ENCODE measurements at places on chromosomes 4 and X.

GRCh38 chr4:8410066-8410625 lies 30.4 kb downstream of the ACOX3 start:
- no peak for DNase-seq

- DNase-seq: no peak
Observed at GRCh38 chrX:7996414-7996813, 69.2 kb upstream of the PNPLA4 start.

DNA sequence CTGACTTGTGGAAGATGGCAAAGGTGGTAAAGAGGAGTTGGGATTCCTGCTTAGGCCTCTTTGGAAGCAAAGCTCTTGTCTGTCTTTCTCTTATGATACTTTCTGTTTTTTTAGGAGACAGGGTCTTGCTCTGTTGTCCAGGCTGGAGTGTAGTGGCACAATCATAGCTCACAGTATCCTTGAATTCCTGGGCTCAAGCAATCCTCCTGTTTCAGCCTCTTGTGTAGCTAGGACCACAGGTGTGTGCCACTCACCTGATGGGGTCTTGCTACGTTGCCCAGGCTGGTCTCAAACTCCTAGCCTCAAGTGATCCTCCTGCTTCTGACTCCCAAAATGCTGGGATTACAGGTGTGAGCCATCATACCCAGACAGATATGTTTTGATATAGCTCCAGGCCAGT lies 19.3 kb upstream of the IGFBP7 start:
- no peak for DNase-seq

DNA sequence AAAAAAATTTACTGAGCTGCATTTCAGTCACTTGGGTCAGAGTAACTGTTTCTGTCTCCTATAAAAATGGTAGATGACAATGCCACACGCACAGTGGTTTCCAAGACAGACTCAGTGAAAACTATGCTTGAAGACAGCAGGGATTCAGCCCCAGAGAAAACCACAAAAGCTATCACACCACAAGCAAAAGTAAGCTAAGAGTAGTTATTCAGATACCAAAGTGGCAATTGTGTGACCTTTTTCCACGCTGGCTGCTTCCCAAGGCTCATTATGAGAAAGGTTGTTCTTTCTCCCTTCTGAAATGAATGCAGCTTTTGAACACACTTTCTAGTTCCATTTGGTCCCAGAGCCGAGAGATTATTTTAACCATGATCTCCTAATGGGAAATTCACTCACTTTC lies 46.4 kb upstream of the GPM6B start:
- DNase-seq: no peak

GRCh38 chr4:154836513-154836912 lies 55.4 kb downstream of the RBM46 start:
- no peak for DNase-seq

GRCh38 chr4:38132107-38132673 lies 172.0 kb downstream of the PTTG2 start:
- peak; percentile 67 for DNase-seq

- DNase-seq: no peak
Observed at GRCh38 chrX:150504397-150505182, 63.8 kb upstream of the MTM1 start.

DNA sequence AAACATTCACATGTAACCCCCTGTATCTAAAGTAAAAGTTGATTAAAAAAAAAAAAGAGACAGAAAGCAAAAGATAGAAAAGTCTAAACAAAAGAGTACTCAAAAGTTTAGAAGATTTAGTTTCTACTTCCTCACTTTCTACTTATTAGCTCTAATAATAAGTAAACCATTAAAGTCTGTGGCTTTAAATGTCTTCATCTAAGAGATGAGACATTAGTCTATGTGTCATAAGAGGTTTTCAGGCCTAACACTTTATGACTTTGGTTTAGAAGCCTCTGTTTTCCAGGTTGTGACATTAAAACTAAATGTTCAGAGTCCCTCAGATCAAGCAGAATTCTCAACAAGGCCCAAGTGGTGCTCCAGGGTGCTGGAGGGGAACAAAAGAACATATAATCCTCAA lies 42.2 kb upstream of the GUCY1A1 start:
- no peak for DNase-seq

DNA sequence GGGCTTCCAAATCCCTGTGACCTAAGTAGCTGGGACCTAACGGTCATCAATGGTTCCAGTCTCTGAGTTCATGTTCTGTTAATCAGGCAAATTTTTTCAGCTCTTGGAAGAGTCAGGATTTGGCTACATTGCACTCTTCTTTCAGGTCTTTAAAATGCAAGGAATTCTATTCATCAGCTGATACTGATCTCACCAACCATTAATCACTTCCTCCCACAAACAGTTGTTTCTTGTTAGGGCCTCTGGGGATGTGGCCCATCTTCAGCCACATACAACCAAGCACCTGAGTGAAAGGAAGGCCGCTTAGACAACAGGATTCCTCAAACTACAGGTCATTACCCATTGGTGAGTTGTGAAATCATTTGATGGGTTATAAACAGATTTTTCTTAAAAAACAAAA lies 71.7 kb downstream of the FANCB start:
- DNase-seq: no peak

- DNase-seq: no peak
Observed at GRCh38 chr4:153997516-153997915, 208.6 kb upstream of the SFRP2 start.

DNA sequence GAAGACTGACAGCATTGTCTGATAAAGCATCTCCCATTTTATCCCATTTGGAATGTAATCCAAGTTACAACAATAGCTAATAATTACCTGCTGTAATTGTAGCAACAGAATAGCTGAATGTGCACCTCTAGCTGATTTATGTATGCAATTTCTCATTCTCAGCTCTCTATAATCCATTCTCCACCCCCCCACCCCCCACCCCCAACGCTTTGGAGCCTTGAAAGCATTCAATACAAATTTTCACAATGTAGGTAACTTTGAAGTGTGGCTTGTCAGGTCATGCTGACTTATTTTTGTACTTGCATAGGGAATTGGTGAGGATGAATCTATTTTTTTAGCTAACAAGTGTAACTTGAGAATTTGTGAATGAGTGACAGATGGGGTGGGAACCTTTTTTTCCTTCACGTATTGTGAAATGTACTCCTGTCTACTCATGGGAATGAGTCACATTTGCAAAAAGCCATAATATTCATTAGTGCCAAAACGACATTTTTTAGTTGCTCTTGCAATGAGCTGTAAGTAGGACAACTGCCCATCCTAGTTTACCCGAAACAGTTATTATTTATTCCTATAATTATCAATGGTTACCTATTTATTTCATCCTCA lies 159.3 kb downstream of the PALLD start:
- no peak for DNase-seq

DNA sequence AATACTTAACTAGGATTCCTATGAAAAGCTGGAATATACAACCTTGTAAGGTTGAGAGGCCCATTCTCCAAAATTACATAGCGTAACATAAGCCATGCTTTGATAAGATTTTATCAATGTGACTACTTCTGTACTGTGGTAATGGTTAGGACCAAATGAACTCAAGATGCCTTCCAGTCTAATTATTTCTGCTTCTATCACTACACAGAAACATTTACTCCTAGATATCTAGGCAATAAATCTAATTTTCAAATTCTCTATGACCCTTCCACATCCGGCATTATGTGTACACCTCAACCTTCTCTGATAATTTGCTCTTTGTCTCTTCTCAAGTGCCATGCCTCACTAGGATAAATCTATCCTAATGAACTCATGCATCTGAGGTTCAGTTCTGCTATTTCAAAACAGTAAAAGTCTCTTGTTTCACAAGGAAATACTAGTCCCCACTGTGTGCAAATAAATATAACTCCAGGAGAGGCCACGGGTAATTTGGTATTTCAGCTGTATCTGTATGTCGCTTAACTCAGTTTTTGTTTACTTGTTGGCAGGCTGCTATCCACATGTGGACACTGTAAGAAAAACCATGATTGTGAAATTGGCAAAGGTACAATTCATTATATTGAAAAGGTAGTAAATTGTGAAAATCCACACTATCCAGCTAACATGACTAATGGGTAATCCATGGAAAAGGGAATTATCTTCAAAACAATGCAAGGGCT lies 93.3 kb downstream of the PRDM5 start:
- no peak for DNase-seq

DNA sequence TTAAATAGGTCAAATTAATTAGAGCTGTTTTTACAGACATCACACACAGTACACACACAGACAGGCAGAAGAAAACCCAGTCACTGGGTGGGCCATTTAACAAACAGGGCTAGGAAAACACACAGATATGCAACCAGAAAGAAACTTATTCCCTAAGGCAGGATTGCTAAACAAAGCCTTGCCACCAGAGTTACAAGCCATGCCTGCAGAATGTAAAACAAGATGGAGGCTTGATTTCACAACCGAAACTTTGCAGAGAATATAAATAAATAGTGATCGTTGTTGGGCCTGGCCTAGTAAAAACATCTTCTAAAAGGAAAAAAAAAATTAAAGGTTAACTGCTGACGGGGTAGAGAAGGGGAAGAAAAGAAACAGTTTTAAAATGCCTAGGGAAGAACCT lies 212.3 kb downstream of the NAP1L3 start:
- no peak for DNase-seq

GRCh38 chrX:11193035-11193469 lies 81.9 kb downstream of the HCCS start:
- no peak for DNase-seq

DNA sequence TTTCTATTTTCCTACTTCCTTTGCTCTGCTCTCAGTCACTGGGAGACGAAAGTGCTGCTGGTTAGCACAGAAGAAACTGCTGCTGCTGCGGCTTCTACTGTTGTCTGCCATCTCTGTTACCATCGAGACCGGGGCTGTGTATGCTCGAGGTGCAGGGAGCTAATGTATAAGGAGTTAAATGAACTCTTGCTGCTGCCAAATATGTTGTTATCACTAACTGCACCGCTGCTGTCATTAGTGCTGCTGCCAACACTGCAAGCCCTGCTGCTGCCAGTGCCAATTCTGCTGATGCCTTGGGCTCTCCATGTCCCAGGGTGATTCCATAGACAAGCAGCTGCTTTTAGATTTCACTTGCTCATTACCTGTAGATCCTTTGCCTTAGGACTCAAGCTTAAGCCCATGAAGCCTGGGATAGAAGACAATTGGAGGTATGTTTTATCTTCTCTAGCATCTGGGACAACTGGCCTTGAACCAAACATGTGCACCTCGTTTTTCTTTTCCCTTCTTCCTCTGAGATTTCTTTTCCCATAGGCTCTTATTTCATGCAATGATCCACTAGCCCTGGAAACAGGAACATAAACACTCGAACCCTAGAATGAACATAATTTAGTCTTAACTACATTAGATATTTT lies 107.8 kb downstream of the CCSER1 start:
- no peak for DNase-seq

- no peak for DNase-seq
Observed at GRCh38 chr4:160495356-160495755, 1392.5 kb downstream of the RAPGEF2 start.

DNA sequence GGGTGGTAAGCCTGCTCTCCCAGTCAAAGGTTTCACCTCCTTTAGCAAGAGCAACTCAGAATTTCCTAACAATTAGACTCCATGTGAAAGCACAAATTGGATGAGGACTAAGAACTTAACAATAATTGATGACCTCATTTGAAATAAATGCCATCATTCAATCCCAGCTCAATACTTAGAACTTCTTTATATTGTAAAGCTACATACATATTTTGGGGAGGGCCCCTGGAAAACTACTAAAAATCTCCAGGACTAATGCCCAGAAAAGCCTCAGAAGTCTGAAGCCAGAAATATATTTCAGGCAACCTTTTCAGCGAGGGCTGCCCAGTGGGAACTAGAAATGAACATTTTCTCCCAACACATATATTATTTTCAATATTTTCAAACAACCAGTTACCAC lies 38.1 kb downstream of the AMOT start:
- DNase-seq: no peak

- no peak for DNase-seq
Observed at GRCh38 chr4:39255871-39256270, 73.5 kb downstream of the WDR19 start.

- DNase-seq: no peak
Observed at GRCh38 chrX:136477026-136477425, 10.7 kb upstream of the BRS3 start.

DNA sequence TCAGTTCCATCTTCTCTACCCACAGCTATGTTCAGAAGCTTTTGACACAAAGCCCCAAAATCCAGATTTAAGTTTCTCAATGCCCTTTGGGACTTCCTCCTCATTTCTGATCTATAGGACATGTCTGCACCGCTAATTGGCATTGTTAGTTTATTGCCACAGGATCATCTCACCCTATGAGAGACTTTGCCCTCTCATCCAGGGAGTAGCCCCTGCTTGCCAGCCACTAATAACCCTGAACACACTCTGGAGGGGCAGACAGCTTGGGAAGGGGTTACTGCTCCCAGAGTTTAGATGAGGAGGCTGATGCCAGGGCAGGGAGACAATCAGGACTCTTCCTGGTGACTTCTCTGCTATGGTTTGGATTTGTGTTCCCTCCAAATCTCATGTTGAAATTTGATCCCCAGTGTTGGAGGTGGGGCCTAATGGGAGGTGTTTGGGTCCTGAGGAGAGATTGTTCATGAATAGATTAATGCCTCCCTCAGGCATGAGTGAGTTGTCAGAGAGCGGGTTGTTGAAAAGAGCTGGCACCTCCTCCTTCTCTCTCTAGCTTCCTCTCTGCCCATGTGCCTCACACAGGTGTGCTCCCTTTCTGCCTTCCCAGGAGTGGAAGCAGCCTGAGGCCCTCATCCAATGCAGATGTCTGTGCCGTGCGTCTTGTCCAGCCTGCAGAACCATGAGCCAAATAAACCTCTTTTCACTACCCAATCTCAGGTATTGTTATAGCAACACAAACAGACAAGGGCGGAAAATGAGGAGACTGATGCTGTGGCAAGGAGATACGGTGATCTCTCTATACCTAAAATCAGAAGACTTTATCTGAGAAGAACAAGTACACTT lies 3.6 kb upstream of the SCARB2 start:
- no peak for DNase-seq

- DNase-seq: no peak
Observed at GRCh38 chr4:175071123-175071522, 153.0 kb downstream of the ADAM29 start.

GRCh38 chr4:141884070-141884469 lies 247.7 kb downstream of the IL15 start:
- DNase-seq: no peak

GRCh38 chr4:39754309-39754708 lies 56.4 kb downstream of the UBE2K start:
- no peak for DNase-seq

Data from stimulated activated CD4-positive, alpha-beta T cell treated with anti-CD3 and anti-CD28 coated beads, Interleukin-15, amount 100 ng/mL, for 48 hours (primary cell).